T-helper 17 cell (primary cell): ENCODE measurements at places on chromosomes 2 and 18. TPM values are rescaled to one million over a fixed set of nuclear protein-coding genes. Genes with fewer than 3 reads are reported as not detected.

- DNase-seq = no peak
Observed at GRCh38 chr2:44130441-44130840, 38.2 kb upstream of the PPM1B start.

DNA sequence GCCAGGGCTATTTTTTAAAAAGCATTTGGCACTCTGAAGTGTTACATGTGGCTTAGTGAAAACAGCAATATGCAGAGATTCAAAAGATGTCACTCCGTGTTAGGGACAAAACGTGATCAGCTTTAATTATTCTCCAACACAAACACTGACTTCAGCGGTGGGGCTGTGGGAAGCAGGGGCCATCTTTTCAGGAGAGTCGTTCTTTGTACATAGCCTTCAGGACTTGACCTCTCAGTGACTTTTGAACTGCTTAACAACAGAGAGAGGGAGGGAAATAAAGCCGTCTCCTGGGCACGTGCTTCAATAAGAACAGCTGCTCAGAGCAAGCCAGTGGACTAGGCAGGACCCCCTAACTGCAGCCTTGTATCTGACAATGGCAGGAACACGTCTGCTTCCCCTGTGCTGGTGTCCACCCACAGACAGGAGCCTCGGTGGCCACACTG is 95.0 kb upstream of the HDAC4 start:
- no peak for DNase-seq

DNA sequence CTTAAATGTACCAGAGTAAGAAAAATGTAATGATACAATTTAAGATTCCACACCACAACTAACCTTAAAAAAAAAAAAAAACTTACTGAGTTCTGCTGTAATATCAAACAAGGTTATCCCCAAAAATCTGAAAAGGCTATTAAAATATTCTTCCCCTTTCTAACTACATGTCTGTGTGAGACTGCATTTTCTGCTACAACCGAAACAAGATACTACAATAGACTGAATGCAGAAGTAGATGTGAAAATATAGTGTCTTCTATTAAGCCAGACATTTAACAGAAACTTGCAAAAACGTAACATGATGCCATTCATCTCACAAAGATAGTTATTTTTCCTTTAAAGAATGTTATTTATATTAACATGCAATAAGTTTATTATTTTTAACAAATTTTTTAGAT is 16.2 kb downstream of the SS18 start:
- DNase-seq = no peak

DNA sequence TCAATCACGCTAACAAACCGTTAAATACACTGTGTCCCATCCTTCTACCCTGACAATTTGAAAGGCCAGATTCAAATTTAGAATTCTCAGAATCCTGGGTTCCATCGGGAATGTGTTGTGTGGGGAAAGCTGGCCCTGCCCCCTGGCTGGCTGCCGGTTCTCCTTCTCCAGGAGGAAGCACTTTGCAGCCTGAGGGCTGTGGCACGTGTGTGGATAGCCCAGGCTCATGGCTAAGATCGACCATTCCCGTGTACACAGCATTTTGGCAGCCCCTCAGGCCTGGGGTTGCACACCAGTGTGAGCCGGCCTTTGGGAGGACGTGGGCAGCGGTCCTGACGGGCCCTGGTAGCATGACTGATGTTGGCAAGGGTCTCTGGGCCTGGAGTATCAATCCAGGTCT is 51.0 kb upstream of the ROCK2 start:
- DNase-seq = no peak

DNA sequence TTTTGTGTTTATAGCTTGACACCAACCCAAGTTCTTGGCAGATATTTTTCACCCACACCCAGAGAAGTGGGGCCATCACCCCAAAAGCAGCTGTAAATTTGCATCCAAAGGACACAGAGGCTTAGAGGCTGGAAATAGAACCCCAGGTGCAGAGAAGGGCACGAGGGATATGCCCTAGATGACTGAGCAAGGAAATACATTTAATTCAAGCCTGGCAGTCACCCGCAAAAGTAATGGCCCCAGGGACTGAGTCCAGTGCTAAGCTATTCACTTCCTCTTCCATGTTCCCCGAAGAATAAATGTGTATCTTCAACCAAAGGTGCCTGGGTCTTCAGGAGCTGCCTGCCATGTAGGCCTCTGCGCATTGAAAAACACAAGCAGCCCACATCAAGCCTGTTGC is 14.0 kb upstream of the REG3G start:
- DNase-seq = no peak

GRCh38 chr2:27721884-27722485 is 49.5 kb upstream of the MRPL33 start:
- DNase-seq = no peak

- no peak for DNase-seq
Observed at GRCh38 chr2:150097901-150098531, 389.5 kb downstream of the RND3 start.

DNA sequence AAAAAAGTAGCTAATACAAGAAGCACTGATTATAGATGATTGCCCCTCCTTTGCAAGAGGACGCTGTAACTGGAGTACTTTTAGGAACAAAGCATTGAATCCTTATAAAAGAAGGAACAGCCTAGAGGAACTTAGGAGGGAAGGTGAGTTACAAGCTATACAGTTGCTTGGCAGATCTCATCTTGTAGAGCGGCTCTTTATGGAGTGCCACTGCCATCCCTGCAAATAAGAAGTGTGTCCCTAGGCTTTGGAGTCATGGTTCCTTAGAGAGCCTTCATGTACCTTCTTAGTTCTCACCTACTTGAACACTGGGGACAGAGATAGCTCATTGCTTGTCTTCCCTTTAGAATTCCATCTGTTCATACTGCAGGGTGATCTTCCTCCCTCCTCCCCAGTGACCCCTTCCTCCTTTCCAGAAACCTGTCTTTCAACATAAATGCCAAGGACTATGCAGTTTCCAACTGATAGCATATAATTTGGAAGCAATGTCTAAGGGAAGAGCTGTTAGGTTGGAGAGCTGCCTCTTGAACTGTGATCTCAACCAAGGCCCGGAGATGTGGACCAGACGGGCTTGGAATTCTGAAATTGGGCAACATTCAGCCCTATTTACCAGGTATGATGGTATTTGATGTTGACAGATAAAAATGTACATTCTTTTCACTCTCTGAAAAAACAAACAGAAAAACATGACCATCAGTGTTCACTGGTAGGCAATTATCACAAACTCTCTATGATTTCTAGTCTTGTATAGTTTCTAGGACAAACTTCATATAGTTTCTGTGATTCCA is 7.5 kb downstream of the FMNL2 start:
- no peak for DNase-seq

GRCh38 chr2:192407692-192408091 is 213.0 kb upstream of the TMEFF2 start:
- no peak for DNase-seq

GRCh38 chr18:75438891-75439290 is 11.4 kb upstream of the SMIM21 start:
- DNase-seq = no peak

Gene GPR155
- 16.7 TPM for total RNA-seq

Gene INPP1
- 3.0 TPM for total RNA-seq

DNA sequence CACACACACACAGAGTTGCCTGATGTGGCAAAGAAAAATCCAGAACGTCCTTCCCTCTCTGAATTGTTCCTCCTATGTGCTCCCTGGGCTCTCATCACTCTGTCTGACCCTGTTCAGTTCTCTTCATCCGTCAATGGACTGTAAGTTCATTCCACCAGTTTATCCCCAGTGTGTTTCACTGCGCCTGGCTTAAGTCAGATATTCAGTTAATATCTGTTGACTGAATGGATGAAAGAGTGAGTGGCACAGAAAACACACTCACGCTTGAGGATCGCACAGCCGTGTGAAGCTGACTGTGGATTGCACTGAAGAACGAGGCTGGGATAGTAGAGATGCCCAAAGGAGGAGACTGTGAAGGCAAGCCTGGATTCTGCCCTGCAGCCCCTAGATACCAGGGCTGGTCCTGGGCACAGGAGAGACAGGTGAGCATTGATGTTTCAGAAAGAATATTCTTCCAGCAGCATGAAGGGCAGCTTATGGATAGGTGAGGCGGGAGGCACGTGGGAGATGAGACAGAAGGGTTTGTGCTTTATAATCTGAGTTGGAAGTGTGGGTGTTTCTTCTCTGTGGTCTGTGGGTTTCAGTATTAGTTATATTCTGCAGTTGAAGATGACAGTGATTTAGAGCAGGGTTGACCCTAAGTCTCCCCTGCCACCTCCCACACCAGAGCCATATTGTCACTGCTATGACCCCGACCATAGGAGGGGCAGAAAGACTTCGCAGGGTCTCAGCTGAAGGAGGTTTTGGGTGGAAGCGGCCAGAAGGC is 129.9 kb downstream of the SOCS6 start:
- no peak for DNase-seq

DNA sequence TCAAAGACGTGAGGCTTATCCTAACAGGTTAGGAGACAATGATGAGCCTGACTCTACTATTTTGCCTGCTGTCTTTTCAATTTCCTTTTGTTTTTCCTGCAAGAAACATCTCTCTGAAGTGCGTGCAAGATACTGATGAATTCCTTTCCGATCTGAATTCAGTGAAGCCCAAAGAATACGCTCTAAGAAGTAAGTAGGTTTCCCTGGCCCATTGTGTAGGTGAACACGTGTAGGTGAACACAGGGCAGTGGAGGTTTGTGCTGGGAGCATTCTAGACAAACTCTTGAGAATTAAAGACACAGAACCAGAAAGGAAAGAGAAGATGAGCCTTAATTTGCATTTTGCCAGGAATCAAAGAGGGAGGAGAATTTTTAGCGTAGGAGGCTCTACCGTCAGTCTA is 132.0 kb downstream of the ZNF532 start:
- no peak for DNase-seq

DNA sequence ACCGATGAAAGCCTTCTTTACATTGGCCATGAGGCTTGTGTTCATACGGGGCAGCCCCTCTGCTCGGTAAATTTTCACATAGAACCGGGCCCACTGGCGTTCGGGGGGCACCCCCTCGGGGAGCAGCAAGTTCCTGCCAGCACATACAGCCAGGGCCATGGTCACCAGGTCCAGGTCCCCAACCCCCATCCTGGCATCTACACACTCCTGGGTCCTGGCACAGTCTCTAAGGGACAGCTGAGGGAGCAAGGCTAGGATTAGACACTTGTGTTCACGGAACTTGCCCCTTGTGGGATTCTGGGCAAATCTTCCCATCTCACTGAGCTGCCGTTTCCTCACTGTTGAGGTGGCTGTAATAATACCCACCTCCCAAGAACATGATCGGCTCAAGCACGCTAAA is 5.6 kb upstream of the OTOF start:
- DNase-seq = no peak

DNA sequence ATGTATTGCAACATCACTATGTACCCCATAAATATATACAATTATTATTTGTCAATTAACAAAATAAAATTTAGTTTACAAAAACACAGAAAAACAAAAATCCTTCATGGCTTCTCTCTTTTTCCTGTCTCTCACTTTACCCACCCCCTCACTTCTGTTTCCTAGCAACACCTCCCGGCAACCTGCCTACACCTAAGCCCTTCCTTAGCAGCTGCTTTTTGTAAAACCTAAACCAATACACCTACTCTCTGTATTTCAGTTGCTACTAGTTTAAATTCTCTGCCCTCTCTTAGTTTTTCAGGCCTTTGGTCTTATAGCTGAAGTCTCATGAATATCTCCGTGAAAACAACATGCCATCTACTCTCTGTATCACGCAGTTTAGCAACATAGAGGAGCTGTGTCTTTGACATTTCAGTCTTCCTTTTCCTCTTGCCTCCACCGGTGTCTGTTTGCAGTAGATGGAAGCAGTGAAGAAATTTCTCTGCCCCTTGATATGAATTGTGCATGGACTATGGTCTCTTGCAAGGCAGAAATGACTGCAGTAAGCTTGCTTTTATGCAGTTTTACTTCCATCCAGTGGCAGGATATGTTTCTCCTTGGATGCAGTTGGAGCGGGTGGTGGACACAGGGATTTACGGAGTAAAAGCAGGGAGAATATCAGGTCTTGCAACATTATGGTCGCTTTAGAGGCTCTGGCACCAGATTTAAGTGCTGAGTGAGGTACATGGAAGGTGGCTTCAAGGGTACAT is 42.0 kb upstream of the ZDBF2 start:
- DNase-seq = no peak

GRCh38 chr2:53549497-53549896 is 218.1 kb upstream of the CHAC2 start:
- no peak for DNase-seq

Gene RTP5
- not detected for total RNA-seq

DNA sequence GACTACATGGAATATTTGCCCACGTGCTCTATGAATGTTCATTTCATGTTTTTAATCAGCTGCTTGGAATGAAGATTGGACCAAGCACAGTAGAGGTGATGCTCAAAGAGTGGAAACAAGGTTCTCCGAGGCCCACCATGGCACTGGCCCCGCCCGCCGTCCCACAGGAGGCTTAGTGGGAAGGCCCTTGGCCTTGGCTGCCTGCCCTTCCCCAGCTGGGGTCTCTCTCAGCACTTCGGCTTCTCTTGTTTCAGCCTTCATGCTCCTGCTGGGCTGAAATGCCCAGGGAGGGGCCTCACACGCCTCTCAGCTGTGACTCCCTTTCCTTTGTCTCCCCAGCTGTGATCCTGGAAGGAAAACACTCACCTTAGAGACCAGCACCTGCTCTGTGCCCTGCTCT is 833.2 kb downstream of the GALR1 start:
- DNase-seq = no peak

DNA sequence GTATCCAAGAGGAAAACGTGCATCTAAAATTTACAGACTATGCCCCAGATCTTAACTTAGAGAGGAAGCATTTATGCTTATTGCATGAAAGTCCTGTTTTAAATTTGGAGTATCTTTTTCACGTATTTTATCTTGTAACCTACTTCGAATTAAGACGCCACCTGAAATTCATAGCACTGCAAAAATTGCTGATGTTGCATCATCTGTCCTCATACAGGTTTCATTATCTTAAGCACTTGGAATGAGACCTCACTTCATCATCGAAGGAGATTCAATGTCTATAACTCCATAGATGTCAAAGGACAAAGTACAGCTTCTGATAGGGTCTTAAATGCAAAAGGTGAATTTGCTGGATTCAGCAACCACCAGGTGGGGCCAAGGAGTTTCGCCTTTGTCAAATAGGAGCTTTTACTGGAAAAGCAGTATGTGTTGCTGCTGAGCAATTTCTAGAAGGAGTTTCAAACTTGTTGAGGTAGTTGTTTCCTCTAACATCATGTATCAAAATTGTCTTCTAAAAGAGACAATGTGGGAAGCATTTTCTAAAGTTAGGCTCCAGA is 106.4 kb upstream of the CCDC85A start:
- DNase-seq = no peak

Gene TUBB8B
- not detected for total RNA-seq

GRCh38 chr2:104045071-104045470 is 808.8 kb upstream of the POU3F3 start:
- DNase-seq = no peak
